ENCODE measurements at places on chromosomes 16 and 17. TPM values are rescaled to one million over a fixed set of nuclear protein-coding genes. Genes with fewer than 3 reads are reported as not detected.

- no peak overlapping the region for H3K4me3 ChIP-seq
- H3K27ac ChIP-seq = no peak overlapping the region
- DNase-seq = no peak
- H3K36me3 ChIP-seq = no peaks in the 10 kb centered on the region
Measured at GRCh38 chr16:31402687-31403086, 9.6 kb downstream of the ITGAD start.

- H3K27me3 ChIP-seq = no peaks in the 10 kb centered on the region
- H3K4me3 ChIP-seq = no peak overlapping the region
- H3K36me3 ChIP-seq = no peaks in the 10 kb centered on the region
- DNase-seq = peak; percentile 52
Measured at GRCh38 chr17:77145612-77146245, 5.0 kb downstream of the SEC14L1 start.

Gene CDK10
- 136 TPM for total RNA-seq

Gene CNGB1
- 0.05 TPM for total RNA-seq

Gene CDK12
- 40.1 TPM for total RNA-seq

GRCh38 chr17:80872001-80872500 lies 119.6 kb upstream of the CHMP6 start:
- H3K36me3 ChIP-seq = no peaks in the 10 kb centered on the region
- no peak overlapping the region for H3K27ac ChIP-seq
- H3K4me3 ChIP-seq = no peak overlapping the region
- DNase-seq = no peak
- no peaks in the 10 kb centered on the region for H3K4me1 ChIP-seq

GRCh38 chr16:23914946-23915530 lies 79.3 kb downstream of the PRKCB start:
- no peak overlapping the region for H3K4me3 ChIP-seq
- no peaks in the 10 kb centered on the region for H3K36me3 ChIP-seq
- no peak overlapping the region for H3K27ac ChIP-seq
- H3K27me3 ChIP-seq = no peaks in the 10 kb centered on the region
- no peaks in the 10 kb centered on the region for H3K4me1 ChIP-seq

DNA sequence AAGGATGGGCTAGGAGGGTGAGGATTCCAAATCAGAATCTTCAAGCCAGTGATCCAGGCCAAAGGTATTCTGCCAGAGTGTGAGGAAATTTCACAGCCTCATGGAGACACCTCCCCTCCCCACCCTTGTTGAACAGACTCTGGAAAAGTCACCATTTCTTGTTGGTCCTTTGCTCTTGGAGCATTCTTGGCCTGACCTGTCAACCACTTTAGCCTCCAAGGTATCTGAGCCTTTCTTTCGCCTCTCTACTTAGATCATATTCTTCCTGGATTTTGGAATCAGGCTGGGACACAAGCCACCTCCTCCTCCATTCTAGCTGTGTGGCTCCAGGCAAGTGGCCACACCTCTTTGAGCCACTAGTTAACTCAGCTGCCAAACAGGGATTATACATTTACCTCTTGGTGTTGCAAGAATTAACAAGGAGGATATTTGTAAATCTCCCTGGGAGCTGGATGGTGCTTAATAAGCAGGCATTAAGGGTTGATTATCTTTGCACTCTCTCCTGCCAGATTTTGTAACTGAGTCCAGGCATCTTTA lies 193.5 kb downstream of the WWOX start:
- H3K4me1 ChIP-seq = no peaks in the 10 kb centered on the region
- no peak overlapping the region for H3K4me3 ChIP-seq
- no peaks in the 10 kb centered on the region for H3K36me3 ChIP-seq
- no peak overlapping the region for H3K27ac ChIP-seq

Gene PDP2
- 16.0 TPM for total RNA-seq

Gene SPAG7
- 47.7 TPM for total RNA-seq

Gene TPSB2
- total RNA-seq = 92.9 TPM

GRCh38 chr16:47625115-47625567 lies 164.0 kb downstream of the PHKB start:
- no peaks in the 10 kb centered on the region for H3K36me3 ChIP-seq
- no peak overlapping the region for H3K27ac ChIP-seq
- H3K27me3 ChIP-seq = no peaks in the 10 kb centered on the region
- H3K4me1 ChIP-seq = no peaks in the 10 kb centered on the region

Gene RTN4RL1
- 0.37 TPM for total RNA-seq

- no peak for DNase-seq
- H3K36me3 ChIP-seq = no peaks in the 10 kb centered on the region
- no peak overlapping the region for H3K4me3 ChIP-seq
- H3K4me1 ChIP-seq = no peaks in the 10 kb centered on the region
- no peak overlapping the region for H3K27ac ChIP-seq
Measured at GRCh38 chr16:49867796-49868668, 12.1 kb upstream of the ZNF423 start.

All from colonic mucosa (tissue), 4 donors.